Fibroblast of villous mesenchyme (primary cell): ENCODE measurements at places on chromosomes 5 and 9. TPM values are rescaled to one million over a fixed set of nuclear protein-coding genes. Genes with fewer than 3 reads are reported as not detected.

The BTNL3 gene
- total RNA-seq, result not detected in 2 replicates

The CORO2A gene
- total RNA-seq, result 0.32 and 2.2 TPM in 2 replicates

The LCP2 gene
- not detected in 2 replicates for total RNA-seq

The RMRP gene
- 103,191 and 163,599 TPM in 2 replicates for total RNA-seq

The TAF11L5 gene
- total RNA-seq, result not detected in 2 replicates

The NTRK2 gene
- total RNA-seq, result not detected in 2 replicates

The PCDHAC1 gene
- under 0.01 TPM in 2 replicates for total RNA-seq

The PCDHGB6 gene
- 4.2 and 4.3 TPM in 2 replicates for total RNA-seq

The PTGER4 gene
- 4.3 and 8.7 TPM in 2 replicates for total RNA-seq

The GZMA gene
- not detected in 2 replicates for total RNA-seq

The IL12B gene
- not detected in 2 replicates for total RNA-seq

The SLC31A2 gene
- total RNA-seq, result 11.6 and 23.3 TPM in 2 replicates

The HAVCR2 gene
- total RNA-seq, result not detected in 2 replicates

The C9orf50 gene
- total RNA-seq, result 0.32 TPM in 1 of 2 replicates, not detected in the other

The LCN10 gene
- total RNA-seq, result under 0.01 TPM in 1 of 2 replicates, not detected in the other

The CD72 gene
- 0.86 and 1.3 TPM in 2 replicates for total RNA-seq

The ARL10 gene
- total RNA-seq, result 13.4 and 17.7 TPM in 2 replicates

The SH3RF2 gene
- total RNA-seq, result 0.97 and 2.2 TPM in 2 replicates
